ENCODE measurements at places on chromosomes 13 and 19.

DNA sequence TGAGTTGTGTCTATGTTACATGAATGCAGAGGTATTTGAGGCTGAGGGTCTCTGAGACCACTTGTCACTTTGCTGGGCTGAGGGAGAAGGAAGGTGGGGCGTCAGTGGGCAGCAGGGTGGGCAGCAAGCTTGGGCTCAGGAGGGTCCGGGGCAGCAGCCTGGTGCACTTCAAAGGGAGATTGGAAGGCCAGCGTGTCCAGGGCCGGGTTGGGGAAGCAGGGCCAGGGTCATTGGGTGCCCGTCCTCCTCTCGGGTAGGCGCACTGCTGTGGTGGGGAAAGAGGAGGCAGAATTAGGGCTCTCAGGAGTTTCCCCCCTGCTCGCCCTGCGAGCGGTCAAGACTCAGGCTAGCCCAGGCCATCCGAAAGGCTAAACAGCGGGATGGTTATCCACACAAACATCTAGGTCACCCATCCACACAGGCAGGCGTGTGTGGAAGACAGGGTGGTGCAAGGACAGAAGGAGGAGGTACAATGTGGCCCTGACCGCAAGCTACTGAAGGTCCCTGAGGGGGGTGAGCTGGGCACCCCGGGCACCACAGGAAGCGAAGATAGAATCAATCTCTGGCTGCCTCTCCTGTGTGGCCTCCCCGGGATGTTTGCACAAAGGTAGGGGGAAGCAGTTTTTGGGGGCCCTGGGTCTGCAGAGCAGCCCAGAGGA, 37.7 kb downstream of the MYO9B start:
- no peak for DNase-seq

DNA sequence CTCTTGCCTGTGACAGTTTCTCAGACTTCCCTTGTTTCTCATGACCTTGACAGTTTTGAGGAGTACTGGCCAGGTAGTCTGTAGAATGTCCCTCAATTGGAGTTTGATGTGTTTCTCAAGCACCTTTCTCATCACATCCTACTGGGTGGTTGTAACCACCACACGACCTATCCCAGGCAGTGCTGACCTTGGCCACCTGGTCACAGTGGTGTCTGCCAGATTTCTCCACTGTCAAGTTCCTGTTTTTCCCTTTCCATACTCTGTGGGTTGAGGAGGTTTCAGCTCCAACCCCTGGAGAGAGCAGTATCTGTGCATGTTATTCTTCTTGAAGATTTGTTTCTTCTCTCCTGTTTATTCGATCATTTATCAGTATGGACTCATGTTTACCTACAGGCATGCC, 8.4 kb upstream of the UPF3A start:
- DNase-seq = no peak

DNA sequence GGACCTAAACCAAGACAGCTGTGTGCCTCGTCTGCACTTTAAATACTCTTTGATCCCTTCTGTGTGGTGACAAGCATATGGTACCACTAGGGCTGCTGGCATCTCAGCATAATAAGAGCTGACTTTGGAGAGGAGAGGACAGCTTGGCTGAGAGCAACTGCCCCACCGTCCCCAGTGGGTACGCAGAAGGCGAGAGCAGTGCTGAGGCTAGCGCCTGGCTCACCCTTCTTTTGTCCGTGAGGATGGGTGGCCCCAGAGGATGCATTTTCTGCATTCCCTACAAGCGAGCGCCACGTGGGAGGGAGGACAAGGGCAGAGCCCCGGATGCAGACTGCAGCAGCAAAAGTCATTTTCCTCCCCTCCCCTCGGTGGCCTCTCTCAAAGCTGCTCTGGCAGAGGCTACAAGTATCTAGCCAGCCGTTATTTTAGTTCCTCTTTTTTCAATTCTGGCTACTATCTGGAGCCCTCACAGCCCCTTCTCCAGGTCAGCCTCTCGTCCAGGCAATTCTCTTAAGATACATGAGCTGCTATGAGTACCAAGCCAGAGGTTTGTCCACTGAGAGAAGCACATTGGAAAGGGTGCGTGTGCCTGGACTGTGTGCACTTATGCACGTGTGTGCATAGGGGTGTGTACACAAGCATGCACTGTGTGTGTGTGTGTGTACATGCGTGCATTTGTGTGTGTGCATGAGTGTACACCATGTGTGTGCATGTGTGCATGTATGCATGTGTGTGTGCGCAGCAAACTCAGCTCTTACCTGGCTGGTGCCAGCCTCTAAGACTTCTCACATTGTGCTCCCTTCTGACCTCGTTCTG, 51.3 kb downstream of the RAB20 start:
- no peak for DNase-seq

- no peak for DNase-seq
Observed at GRCh38 chr13:42905579-42905978, 86.5 kb downstream of the EPSTI1 start.

- no peak for DNase-seq
Observed at GRCh38 chr19:1807695-1808394, 4.2 kb downstream of the ATP8B3 start.

DNA sequence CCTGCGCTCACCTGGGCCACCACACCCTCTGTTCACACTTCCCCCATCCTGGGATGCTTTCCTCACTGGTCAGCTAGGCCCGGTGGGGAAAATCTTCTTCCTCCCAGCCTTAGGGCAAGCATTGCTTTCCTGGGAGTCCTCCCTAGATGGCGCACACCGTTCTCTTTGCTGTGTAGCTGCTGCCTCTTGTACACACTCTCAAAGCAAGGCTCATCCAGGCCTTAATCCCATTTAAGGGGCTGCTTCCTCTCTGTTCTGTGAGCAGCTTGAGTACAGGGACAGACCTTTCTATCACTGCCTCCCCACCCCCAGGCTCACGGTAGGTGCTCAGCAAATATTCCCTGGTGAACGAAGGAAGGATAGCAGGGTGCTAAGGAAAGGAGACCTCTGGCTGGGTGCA, 11.1 kb downstream of the SLC7A10 start:
- DNase-seq = no peak

GRCh38 chr13:106586648-106587166, 18.8 kb upstream of the ARGLU1 start:
- DNase-seq = no peak

DNA sequence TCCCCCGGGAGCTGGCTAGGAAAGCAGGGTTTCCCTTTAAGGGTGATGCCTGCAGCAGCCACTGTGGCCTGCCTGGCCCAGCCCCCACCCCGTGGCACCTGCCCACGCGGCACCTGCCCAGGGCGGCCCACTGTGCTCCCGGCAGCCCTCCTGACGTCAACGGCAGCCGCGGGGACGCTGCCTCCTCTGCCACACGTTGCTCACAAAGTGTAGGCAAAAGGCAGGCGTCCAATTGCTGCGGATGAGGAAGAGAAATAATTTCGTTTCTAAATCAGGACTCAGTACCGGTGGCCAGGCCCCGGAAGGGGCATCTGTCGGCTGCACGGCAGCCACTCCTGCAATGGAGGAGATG, 122.3 kb downstream of the URI1 start:
- DNase-seq = no peak

GRCh38 chr19:15045506-15045905, 3.8 kb upstream of the CASP14 start:
- DNase-seq = no peak

GRCh38 chr19:42197375-42197817, 20.1 kb downstream of the DEDD2 start:
- no peak for DNase-seq

DNA sequence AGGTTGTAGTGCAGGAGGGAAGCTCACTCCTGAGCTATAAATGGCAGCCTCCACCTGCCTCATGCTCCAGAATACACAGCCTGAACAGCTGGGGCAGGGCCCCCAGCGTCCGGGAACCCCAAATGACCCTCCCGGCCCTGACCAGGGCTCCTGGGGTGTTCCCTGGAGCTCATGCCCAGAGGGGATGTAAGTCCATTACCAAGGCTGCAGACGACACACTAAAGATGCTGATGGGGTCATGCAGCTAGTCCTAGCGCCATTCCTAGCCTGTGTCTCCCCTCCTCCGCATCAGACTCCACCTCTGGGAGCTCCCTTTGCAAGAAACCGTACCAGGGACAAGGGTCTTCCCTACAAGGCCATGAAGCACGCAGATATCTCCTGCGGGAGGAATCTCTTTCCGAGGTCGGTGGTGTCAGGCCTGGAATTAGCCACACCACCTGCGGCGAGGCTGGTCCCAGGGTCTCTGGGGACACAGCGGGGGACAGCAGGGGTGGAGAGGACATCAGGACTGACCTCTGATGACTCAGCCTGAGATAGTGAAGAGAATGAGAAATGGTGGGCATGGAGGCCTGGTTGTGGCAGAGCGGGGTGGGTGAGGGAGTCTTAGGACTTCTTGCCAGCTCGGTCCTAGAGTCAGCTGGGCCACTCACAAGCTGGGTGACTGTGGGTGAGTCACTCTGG, 11.9 kb upstream of the TPM4 start:
- no peak for DNase-seq

GRCh38 chr13:48159826-48160225, 64.9 kb upstream of the MED4 start:
- DNase-seq = no peak
